Esophagus squamous epithelium (tissue), 5 donors: ENCODE measurements at places on chromosomes 7 and 10. TPM values are rescaled to one million over a fixed set of nuclear protein-coding genes. Genes with fewer than 3 reads are reported as not detected.
A peak's percentile ranks its signal among the peaks of the same experiment; 100 is the strongest.

GRCh38 chr10:90977855-90978486, 57.1 kb upstream of the ANKRD1 start:
- H3K27me3 ChIP-seq: no peaks in the 10 kb centered on the region
- H3K27ac ChIP-seq: no peak overlapping the region
- H3K36me3 ChIP-seq: no peaks in the 10 kb centered on the region
- no peaks in the 10 kb centered on the region for H3K4me1 ChIP-seq

- no peak overlapping the region for H3K27ac ChIP-seq
- DNase-seq: no peak
- H3K36me3 ChIP-seq: no peaks in the 10 kb centered on the region
- no peak overlapping the region for H3K4me3 ChIP-seq
Measured at GRCh38 chr7:494906-495305, 24.7 kb downstream of the PDGFA start.

GRCh38 chr7:80488406-80488805, 23.5 kb downstream of the GNAT3 start:
- no peak overlapping the region for H3K4me3 ChIP-seq
- H3K27me3 ChIP-seq: no peaks in the 10 kb centered on the region
- no peak for DNase-seq
- H3K4me1 ChIP-seq: no peaks in the 10 kb centered on the region

GRCh38 chr10:58854811-58855210, 321.6 kb upstream of the PHYHIPL start:
- H3K27ac ChIP-seq: no peak overlapping the region
- H3K36me3 ChIP-seq: no peaks in the 10 kb centered on the region
- H3K4me3 ChIP-seq: no peak overlapping the region
- no peak for DNase-seq
- H3K27me3 ChIP-seq: no peaks in the 10 kb centered on the region

GRCh38 chr10:88332503-88333247, 250.4 kb downstream of the RNLS start:
- DNase-seq: no peak
- H3K27me3 ChIP-seq: no peaks in the 10 kb centered on the region
- H3K36me3 ChIP-seq: no peaks in the 10 kb centered on the region
- H3K4me3 ChIP-seq: no peak overlapping the region
- H3K27ac ChIP-seq: no peak overlapping the region
- H3K4me1 ChIP-seq: no peaks in the 10 kb centered on the region

- H3K4me1 ChIP-seq: no peaks in the 10 kb centered on the region
- no peak overlapping the region for H3K4me3 ChIP-seq
- H3K27me3 ChIP-seq: no peaks in the 10 kb centered on the region
- H3K36me3 ChIP-seq: no peaks in the 10 kb centered on the region
- no peak for DNase-seq
Measured at GRCh38 chr7:78530351-78530750, 731.8 kb downstream of the PHTF2 start.

DNA sequence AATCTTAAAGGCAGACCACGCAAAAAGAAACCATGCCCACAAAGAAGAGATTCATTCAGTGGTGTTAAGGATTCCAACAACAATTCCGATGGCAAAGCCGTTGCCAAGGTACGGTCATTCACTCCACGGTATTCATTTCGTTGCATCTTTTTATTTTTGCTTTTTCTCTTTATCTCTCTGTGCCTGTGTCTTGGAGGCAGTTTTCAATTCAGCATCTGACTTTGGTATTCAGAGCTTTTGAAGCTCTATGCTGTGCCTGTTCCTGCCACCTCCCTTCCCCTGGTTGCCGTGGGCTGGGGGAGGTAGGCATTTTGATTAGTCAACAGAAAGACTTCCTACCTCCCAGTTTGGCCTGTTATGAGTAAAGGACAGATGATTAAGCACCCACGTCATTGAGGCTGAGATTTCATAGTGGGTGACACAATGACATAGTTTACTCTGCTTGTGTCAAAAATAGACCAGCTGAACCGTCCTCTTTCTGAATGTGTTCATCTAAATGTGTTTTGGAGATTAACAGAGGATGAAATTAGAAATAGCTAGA, 149.5 kb downstream of the ARID5B start:
- H3K4me3 ChIP-seq: peak overlapping the region; percentile 32
- H3K27ac ChIP-seq: peak overlapping the region; percentile 96
- H3K27me3 ChIP-seq: no peaks in the 10 kb centered on the region
- H3K4me1 ChIP-seq: peaks cover 30% of the 10 kb centered on the region
- H3K36me3 ChIP-seq: peaks cover 34% of the 10 kb centered on the region

GRCh38 chr10:24879861-24880260, 72.5 kb downstream of the PRTFDC1 start:
- H3K27ac ChIP-seq: no peak overlapping the region
- no peaks in the 10 kb centered on the region for H3K4me1 ChIP-seq
- H3K27me3 ChIP-seq: no peaks in the 10 kb centered on the region
- DNase-seq: no peak
- H3K36me3 ChIP-seq: no peaks in the 10 kb centered on the region

DNA sequence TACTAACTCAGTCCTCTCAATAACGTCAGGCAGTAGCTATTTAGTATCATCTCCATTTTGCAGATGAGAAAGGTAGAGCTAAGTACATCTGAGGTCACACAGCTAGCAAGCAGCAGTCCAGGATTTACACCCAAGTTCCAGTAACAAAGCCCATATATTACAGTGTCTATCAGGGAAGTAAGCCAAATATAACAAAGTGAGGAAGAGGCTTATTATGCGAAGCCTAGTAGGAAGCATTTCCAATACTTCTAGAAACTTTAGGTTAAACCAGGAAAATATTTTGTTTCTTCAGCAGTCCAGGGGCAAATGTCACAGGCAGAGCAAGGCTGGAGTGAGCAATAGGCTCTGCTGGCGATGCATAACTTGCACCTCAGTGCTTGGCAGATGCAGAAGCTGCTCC, 53.9 kb downstream of the NOC3L start:
- no peaks in the 10 kb centered on the region for H3K4me1 ChIP-seq
- H3K4me3 ChIP-seq: no peak overlapping the region
- peaks cover 3% of the 10 kb centered on the region for H3K36me3 ChIP-seq

- H3K27ac ChIP-seq: no peak overlapping the region
- H3K4me1 ChIP-seq: no peaks in the 10 kb centered on the region
- H3K27me3 ChIP-seq: no peaks in the 10 kb centered on the region
- H3K36me3 ChIP-seq: no peaks in the 10 kb centered on the region
- DNase-seq: no peak
- no peak overlapping the region for H3K4me3 ChIP-seq
Measured at GRCh38 chr7:27860800-27861199, 120.8 kb downstream of the TAX1BP1 start.

- no peaks in the 10 kb centered on the region for H3K4me1 ChIP-seq
- no peaks in the 10 kb centered on the region for H3K36me3 ChIP-seq
- H3K4me3 ChIP-seq: no peak overlapping the region
Measured at GRCh38 chr7:24991353-24991752, 11.4 kb upstream of the OSBPL3 start.

DNA sequence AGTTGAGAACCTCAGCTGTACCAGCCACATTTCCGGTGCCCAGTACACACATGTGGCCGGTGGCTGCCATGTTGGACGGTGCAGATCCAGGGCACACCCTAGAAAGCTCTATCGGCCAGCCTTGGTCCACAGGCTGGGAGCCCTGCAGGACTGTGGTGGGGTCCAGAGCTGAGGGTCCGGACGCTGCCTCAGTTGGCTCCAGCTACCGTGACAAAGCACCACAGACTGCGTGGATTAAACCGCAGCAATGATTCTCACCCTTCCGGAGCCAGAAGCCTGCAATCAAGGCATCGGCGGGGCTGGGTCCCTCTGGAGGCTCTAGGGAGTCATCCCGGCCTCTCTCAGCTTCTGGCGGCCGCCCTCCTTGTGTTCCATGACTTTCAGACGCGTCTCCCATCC, 50.1 kb downstream of the PDGFA start:
- no peak for DNase-seq
- no peak overlapping the region for H3K4me3 ChIP-seq
- peaks cover 9% of the 10 kb centered on the region for H3K27me3 ChIP-seq
- H3K36me3 ChIP-seq: no peaks in the 10 kb centered on the region
- H3K4me1 ChIP-seq: peaks cover 34% of the 10 kb centered on the region
- H3K27ac ChIP-seq: no peak overlapping the region

- peaks cover 8% of the 10 kb centered on the region for H3K36me3 ChIP-seq
- DNase-seq: no peak
- peaks cover 9% of the 10 kb centered on the region for H3K4me1 ChIP-seq
- no peaks in the 10 kb centered on the region for H3K27me3 ChIP-seq
- H3K27ac ChIP-seq: no peak overlapping the region
- no peak overlapping the region for H3K4me3 ChIP-seq
Measured at GRCh38 chr7:2665359-2665791, 22.6 kb upstream of the AMZ1 start.

GRCh38 chr7:116942504-116942903, 10.8 kb upstream of the ST7 start:
- no peaks in the 10 kb centered on the region for H3K36me3 ChIP-seq
- no peak for DNase-seq
- H3K27ac ChIP-seq: no peak overlapping the region
- H3K4me3 ChIP-seq: no peak overlapping the region

- DNase-seq: no peak
- H3K27ac ChIP-seq: no peak overlapping the region
- no peak overlapping the region for H3K4me3 ChIP-seq
- no peaks in the 10 kb centered on the region for H3K27me3 ChIP-seq
- no peaks in the 10 kb centered on the region for H3K4me1 ChIP-seq
Measured at GRCh38 chr7:88111954-88112471, 107.8 kb downstream of the SRI start.

DNA sequence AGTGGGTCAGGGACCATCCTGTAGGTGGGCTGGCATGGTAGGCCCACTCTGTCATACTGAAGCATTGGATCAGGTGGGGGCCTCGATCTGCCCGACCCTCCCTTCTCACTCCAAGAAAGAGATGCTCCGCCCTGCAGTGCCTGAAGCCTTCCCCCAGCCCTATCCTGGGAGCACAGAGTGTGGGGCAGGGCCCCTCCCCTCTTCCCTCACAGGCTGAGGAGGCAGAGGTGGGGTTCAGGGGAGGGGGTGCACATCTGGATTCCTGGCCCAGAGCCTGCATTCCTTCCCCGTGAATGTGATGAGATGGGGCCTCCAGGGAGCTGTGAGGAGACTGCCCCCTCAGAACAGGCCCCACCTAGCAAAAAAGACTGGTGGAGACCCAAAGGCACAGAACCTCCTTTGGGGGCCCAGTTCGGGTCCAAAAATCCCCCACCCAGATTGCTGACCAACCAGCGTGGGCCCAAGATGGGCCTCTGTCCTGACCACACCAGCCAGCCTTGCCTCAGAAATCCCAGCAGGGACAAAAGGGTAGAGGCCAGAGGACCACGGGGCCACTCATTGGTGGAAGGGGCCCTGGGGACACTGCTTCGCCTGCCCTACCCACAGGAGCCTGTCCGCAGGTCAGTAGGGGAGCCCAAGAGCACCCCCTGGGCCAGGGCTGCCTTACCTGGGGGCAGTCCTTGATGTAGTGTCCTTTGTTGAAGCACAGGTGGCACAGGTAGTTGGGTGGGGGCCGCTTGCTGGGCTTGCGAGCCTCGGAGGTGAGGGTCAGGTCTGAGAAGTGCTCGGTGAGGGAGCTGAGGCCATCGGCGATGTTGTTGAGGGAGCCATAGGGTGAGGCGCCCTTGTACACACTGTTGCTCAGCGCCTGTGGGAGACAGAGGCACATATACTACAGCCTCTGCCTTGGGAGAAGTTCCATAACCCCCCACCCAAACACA, 13.3 kb downstream of the ZCCHC24 start:
- H3K27ac ChIP-seq: peak overlapping the region; percentile 87
- no peak overlapping the region for H3K4me3 ChIP-seq
- H3K4me1 ChIP-seq: peaks cover 54% of the 10 kb centered on the region
- H3K27me3 ChIP-seq: no peaks in the 10 kb centered on the region

- no peaks in the 10 kb centered on the region for H3K36me3 ChIP-seq
- peak overlapping the region; percentile 84 for H3K27ac ChIP-seq
- DNase-seq: no peak
- peak overlapping the region; percentile 43 for H3K4me3 ChIP-seq
Measured at GRCh38 chr10:70479165-70479581, 606 bp downstream of the PALD1 start.

DNA sequence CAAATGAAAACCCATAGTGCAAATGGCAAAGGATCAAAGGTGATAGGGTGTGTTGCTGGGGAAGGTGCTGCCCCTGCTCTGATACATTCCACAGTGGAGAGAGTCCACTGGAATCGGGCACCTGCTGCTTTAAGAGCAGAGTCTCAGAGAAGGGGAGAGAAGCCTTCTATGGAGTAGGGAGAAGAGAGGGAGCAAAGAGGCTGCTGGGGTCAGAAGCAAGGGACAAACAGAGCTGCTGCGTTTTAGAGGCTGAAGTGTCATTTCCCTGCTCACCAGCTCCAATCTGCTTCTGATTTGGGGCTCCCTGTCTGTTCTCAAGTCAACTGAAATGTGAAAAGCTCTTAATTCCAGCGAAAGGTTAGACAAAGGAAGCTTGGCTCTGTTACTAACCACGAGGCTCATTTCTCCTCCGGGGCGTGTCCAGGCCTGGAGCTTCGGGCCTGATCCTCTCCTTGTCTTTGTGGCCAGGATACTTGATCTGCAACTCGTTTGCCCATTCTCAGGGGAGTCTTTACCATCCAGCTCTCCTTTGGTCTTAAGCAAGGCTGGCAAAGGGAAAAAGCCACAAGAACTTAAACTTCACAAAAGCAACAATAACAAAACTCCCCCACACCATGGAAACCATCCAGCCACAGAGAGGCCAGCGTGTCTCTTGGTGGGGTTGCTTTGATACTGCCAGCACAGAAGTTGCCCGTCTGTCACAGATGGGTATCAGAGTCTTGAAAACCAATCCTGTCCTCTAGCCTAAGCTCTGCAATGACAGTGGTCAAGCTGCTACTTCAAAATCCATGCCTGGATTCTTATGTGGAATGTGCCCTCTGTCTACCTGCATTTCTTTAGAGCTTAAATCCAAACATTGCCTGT, 692.6 kb downstream of the SUGCT start:
- peaks cover 35% of the 10 kb centered on the region for H3K4me1 ChIP-seq
- H3K36me3 ChIP-seq: no peaks in the 10 kb centered on the region
- H3K4me3 ChIP-seq: no peak overlapping the region
- no peak for DNase-seq
- H3K27ac ChIP-seq: peak overlapping the region; percentile 56

DNA sequence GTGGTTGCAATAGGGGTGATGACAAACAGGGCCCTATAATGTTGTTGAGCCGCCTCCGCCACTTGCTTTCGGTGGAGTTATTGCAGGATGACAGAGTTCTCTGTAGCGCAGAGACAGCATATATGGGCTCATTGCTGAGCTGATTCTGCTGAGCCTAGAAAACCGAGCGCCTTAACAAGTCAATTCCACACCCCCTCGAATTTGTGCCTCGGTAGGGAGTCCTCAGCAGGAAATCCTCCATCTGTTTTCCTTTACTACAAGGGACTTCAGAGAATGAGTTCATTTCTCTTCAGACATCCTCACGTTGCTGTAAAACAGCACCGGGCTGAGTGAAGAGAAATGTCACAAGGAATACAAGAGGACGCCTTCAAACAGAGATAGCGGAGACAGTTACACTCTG, 90.7 kb upstream of the KIAA1217 start:
- H3K27ac ChIP-seq: no peak overlapping the region
- no peaks in the 10 kb centered on the region for H3K36me3 ChIP-seq
- no peaks in the 10 kb centered on the region for H3K4me1 ChIP-seq
- no peak for DNase-seq
- no peaks in the 10 kb centered on the region for H3K27me3 ChIP-seq

DYNC1I1 gene
- total RNA-seq: 8.0 TPM

NKX2-3 gene
- 0.40 TPM for total RNA-seq

ODAD2 gene
- 0.19 TPM for total RNA-seq

CALD1 gene
- 83.7 TPM for total RNA-seq

NYAP1 gene
- 0.57 TPM for total RNA-seq

ANXA8 gene
- 189 TPM for total RNA-seq

ZNF394 gene
- 23.2 TPM for total RNA-seq

EVX1 gene
- total RNA-seq: not detected

PTN gene
- total RNA-seq: 22.4 TPM

HOXA3 gene
- 4.6 TPM for total RNA-seq

TMEM196 gene
- total RNA-seq: not detected

NPTX2 gene
- total RNA-seq: 9.7 TPM

RELN gene
- 1.1 TPM for total RNA-seq

ITGB1 gene
- total RNA-seq: 158 TPM
